ENCODE measurements at places on chromosomes 7 and 10.
A peak's percentile ranks its signal among the peaks of the same experiment; 100 is the strongest.

DNA sequence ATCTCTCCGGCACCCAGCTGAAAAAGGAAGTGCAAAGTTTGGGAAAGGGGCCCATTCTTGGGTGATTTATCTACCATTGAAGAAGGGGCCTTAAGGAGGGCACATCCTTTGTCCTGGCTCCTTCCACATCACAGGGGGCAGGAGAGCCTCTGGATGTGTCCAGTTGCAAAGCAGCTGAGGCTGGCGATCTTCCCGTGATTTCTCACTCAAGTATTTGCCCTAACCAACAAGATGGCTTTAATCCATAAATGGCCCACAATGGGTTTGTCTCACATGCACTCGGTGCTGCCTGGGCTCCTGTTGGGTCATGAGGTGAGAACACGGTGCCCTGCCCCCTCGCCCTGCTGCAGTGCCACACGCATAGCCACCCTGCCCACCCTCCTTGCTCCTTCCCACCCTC lies 14.2 kb upstream of the FRMPD2 start:
- no peak for DNase-seq

DNA sequence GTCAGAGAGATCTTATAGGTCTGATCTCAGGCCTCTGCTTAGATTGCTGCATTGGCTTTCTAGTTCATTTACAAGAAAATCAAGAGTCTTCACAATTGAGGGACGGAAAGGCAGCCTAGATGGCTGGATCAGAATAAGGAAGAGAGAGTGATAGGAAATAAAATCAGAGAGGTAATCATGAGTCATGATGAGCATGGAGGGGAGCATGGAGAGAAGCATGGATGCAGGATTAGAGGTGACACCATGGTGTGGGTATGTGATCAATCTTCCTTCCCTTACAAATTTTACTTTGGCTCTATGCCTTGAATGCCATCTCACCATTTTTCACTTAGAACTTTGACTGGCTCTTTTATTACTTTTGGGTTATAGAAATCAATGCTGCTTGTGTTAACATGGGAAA lies 1.4 kb downstream of the BCCIP start:
- no peak for DNase-seq

DNA sequence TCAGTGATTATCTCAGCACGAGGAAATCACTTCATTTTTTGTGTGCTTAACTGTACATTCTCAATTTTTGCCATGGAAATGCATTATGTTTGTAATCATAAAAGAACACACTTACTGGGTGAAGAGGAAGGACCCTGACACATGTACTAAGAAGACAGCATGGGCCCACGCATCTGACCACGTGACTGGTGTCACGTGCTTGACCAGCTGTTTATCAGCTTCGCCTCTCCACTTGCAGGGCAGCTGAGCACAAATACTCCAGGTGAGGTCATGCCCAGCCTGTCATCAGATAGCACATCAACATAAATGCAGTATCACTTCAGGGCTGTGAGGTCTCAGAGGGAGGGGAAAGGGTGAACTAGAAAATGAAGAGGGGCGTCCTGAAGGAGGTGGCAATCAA lies 179.8 kb downstream of the EBF3 start:
- DNase-seq, result no peak

DNA sequence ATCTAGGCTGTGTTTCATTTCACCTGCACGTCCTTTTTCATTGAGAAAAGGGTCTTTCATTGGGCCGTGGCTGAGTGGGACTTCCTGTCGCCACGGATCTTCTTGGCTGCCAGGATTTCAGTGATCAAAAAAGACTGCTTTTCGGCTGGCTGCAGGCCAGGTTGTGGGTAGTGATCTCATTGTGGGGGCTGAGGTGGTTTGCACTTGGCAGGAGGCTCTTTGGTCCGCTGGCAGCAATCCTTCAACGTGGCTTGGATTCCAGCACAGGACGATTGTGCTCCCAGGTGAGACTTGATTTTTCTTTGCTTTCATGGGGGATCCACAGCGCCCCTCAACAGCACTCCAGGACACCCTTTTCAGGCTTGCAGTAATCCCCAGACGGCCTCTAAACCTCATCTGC lies 29.0 kb upstream of the ZNF273 start:
- DNase-seq, result no peak

GRCh38 chr10:126250527-126251310 lies 137.6 kb downstream of the ADAM12 start:
- DNase-seq, result no peak

DNA sequence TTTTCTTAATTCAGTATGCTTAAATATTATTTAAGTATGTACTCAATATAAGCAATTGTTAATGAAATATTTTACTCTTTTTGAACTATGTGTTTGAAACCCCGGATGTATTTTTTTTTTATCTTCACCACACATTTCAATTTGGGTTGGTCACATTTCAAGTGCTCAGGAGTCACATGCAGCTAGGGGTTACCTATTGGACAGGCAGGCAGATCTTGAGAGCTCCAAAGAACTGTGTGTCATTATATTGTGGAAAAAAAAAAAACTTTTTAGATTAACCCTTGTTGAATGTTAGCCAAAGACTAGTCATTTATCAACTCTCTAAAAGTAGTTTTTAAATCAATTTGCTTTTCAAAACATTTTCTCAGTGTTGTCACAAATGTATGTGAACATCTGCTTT lies 37.2 kb downstream of the IKZF1 start:
- DNase-seq, result no peak

DNA sequence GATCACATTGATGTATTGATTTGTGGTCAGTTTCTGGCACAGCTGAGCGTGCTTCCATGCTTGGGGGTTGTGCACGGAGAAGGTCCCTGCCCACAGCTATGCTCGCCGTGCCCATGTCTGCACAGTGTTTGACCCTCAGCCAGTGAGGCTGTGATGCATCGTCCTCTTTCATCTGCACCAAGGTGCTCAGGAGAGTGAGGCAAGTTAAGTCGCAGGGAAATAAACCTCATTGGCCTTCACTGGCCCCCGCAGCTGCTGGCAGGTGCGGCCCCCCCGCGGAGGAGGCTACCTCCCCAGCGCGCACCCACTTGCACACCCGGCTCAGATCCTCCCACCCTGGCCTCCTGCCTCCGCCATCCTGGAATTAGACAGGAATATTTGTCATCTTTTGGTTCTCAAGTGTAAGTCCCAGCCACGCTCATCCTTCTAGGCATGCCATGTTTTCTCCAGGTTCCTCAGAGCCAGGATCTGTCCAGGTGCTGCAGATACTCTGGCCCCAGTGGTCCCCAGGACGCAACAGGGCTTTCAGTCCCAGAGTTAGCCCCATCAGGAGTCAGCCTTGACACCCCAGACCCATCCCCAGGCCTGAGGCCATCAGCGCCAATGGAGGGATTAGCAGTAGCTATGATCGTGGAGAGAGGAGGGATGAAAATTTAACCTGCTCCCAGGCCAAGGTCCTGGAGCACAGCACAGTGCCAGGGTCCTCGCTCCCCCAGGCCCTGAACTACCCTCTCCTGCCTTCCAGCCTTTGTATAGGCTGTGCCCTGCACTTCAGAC lies 93.7 kb downstream of the OAT start:
- no peak for DNase-seq

GRCh38 chr10:123863721-123864482 lies 27.7 kb downstream of the CPXM2 start:
- no peak for DNase-seq

GRCh38 chr7:35971133-35971891 lies 170.5 kb downstream of the SEPTIN7 start:
- no peak for DNase-seq

GRCh38 chr10:77524281-77524711 lies 113.3 kb downstream of the KCNMA1 start:
- DNase-seq, result no peak

DNA sequence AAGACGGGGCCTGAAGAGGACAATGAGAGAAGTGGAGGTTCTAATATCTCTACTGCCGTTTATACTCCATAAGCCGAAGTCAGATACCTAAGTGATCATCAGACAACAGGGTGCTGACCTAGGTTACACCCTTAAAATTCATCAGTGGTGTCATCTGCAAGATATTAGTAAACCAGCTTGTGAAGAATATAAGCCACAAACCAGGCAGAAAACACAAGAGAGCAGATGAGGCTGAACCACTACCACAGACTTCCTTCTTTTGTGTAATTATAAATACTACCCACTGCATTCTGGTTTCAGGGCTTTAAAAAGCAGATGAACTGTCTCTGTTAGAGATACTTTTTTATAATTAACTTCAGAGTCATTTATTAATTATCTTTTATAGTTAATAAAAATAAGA lies 69.0 kb upstream of the LRRC17 start:
- no peak for DNase-seq

- no peak for DNase-seq
Observed at GRCh38 chr7:133985300-133985699, 141.8 kb upstream of the LRGUK start.

DNA sequence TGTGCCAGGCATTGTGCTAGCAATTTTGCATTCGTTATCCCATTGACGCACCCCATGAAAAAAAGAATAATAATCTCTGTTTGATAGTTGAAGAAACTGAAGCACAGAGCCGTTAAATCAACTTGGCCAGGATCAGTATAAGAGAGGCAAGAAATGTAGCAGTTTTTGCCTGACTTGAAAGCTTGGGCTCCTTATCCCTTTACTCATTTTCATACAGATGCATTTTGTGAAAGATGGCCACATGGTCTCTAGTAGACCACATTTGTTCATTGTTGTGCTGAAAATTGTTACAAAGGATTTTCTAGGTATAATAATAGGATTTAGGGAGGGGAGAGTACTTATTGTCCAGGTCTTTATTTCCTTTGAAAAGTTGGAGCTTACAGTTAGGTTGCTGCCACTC lies 14.7 kb downstream of the AUTS2 start:
- no peak for DNase-seq

DNA sequence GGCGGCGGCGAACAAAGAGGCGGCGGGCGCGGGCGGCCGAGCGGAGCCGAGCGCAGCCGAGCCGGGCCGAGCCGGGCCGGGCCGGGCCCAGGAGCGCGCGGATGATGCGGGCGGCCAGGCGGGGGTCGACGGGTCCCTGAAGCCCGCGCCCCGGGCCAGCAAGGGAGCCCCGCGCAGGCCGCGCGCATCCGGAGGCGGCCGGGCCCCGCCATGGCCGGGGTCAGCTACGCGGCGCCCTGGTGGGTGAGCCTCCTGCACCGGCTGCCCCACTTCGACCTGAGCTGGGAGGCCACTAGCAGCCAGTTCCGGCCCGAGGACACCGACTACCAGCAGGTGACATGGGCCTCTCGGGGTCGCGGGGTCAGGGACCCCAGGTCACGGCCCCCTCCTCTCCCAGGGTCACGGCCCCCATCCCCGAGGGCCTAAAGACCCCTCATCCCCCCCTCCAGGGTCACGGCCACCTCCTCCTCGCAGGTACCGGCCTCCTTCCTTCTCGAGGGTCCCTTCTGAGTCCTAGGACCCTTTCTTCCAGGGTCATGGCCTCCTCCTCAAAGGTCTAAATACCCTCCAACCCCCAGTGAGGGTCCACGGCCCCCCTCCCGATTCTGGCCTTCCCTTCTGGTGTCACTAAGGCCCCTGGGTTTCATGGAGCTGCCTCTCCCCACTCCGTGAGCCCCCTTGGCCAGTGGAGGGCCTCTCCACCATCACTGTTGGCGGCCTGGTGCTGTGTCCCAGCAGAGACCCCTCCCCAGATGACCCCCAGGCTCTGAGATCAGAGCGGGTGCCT lies at the start of gene TTYH3:
TSS of gene TTYH3 (plus strand) at position 41 of the 787 bp plus-strand sequence. CDS start at position 211, 170 bp downstream.
- DNase-seq, result no peak

DNA sequence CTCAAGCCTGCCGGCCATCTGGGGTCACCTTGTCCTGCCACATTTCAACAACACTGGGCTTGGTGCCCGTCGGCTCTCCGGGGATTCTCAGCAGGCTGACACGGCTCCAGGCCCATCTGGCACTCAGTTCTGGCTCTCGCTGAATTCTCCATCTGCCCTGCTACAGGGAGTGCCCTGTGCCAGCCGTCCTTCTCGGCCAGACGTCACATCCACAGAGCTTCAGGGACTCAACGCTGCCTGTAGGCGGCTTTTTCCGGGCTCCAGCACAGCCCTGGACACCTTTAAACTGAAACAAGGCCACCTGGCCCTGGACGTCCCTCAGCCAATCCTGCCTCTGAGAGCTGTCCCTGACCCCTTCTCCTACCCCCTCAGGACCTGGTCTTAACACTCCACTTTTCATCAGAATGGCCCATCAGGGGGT lies 43.0 kb downstream of the TMEM130 start:
- DNase-seq, result no peak

GRCh38 chr7:936386-937054 lies 18.0 kb downstream of the ADAP1 start:
- peak; percentile 55 for DNase-seq

GRCh38 chr7:88089561-88089960 lies 130.3 kb downstream of the SRI start:
- no peak for DNase-seq

DNA sequence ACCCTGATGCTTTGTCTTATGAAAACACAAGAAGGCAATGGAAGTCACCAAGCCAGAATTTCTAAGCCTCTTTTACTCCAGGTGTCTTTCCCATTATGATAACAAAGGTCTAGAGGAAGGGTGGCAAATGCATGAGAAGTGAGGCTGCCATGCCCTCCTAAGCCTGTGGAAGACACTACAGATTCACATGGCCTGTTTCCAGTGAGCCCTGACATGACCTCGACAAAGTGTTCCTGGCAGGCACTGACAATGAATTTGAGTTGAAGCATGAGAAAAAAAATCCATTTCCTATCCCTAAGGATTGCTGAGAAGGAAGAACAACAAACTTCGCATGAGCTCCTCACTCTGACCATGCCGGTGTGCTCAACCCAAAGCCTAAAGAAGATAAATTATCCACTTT lies 268.0 kb downstream of the HTR7 start:
- DNase-seq, result no peak

DNA sequence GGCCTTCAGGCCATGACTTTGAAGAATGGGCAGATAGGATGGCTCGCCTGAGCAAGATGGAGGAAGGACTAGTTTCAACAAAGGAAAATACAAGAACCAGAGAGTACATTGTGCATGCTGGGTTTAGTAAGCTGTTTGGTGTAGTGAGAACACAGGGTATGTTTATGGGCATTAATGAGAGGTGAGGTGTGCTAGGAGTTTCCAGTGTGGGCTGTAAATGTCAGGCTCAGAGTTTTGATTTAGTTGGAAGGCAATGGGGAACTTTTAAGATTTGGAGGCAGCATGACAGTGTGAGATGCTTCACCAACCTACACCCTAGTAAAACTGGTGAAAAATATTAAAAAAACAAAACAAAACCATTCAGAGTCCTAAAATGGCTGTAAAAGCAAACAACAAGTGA lies 13.3 kb downstream of the IGFBP1 start:
- no peak for DNase-seq

GRCh38 chr10:18204039-18204835 lies 64.0 kb downstream of the CACNB2 start:
- no peak for DNase-seq

GRCh38 chr10:128156999-128157755 lies 31.0 kb upstream of the MKI67 start:
- no peak for DNase-seq

GRCh38 chr7:34401776-34402175 lies 256.2 kb upstream of the NPSR1 start:
- no peak for DNase-seq

- DNase-seq, result no peak
Observed at GRCh38 chr10:31756729-31757110, 171.9 kb downstream of the ARHGAP12 start.

- no peak for DNase-seq
Observed at GRCh38 chr7:105027176-105027853, 13.3 kb downstream of the KMT2E start.

GRCh38 chr7:135757719-135758411 lies 9.3 kb upstream of the FAM180A start:
- no peak for DNase-seq

GRCh38 chr7:98729121-98729520 lies 112.0 kb downstream of the NPTX2 start:
- no peak for DNase-seq

- DNase-seq, result no peak
Observed at GRCh38 chr7:157926107-157926506, 589.3 kb downstream of the DNAJB6 start.

All from stimulated activated CD8-positive, alpha-beta memory T cell treated with anti-CD3 and anti-CD28 coated beads, Interleukin-15, amount 100 ng/mL, for 48 hours (primary cell).